ENCODE measurements at places on chromosomes 3 and 15.

- no peak for DNase-seq
These were observed 43.7 kb upstream of the MAPKBP1 start for GRCh38 chr15:41730543-41730942.

GRCh38 chr15:46222826-46223225, 588.0 kb downstream of the SQOR start:
- DNase-seq: no peak

DNA sequence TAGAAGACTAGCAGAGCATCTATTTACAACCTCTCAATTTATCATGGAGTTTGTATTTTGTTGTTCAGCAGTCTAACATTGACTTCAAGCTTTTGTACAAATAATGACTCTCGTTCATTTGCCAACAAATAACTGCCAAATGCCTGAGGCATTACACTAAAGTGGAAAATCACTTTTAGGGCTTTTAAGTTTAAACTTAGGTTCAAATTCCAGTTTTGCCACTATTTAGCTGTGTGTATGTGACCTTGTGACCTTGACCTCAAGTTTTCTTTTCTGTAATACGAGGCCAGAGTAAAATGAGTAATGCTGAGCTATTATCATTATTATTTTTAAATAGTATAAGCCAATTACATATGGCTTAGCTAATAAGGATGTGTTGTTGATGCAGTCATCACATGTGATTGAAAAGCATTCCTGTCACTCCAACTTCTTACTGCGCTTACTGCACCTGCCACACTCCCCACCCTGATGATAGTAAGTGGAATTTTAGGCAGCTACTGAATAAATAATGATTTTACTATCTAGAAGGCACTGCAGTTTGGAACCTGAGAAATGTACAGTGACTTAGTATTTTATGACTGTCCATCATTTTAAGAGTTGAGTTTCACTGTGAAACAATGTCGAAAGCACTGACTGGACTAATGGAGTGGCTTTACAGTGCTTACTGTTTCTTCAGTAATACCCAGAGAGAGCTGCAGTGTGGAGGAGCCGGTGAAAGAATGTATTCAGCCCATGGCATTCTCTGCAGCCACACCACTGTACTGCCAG, 16.3 kb downstream of the ARL8B start:
- DNase-seq: no peak

GRCh38 chr3:64945171-64945729, 257.4 kb upstream of the ADAMTS9 start:
- DNase-seq: no peak

- DNase-seq: no peak
These were observed 20.0 kb upstream of the TJP1 start for GRCh38 chr15:29842290-29842689.

GRCh38 chr3:127383656-127384179, 95.9 kb upstream of the PRR20G start:
- DNase-seq: no peak

DNA sequence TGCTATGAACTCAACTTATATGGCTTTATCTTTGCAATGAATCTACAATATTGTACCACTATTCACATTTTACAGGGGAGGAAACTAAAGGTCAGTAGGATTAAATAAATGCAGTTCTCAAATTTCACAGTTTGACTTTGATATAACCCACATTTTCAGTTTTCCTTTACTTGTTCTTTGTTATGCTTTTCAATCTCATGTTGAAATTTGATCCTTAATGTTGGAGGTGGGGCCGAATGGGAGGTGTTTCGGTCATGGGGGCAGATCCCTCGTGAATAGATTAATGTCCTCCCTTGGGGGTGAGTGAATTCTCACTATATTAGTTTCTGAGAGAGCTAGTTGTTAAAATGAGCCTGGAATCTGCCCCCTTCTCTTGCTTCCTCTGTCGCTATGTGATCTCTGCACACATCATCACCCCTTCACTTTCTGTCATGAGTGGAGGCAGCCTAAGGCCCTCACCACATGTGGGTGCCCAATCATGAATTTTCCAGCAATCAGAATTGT, 44.7 kb downstream of the CD200 start:
- no peak for DNase-seq

DNA sequence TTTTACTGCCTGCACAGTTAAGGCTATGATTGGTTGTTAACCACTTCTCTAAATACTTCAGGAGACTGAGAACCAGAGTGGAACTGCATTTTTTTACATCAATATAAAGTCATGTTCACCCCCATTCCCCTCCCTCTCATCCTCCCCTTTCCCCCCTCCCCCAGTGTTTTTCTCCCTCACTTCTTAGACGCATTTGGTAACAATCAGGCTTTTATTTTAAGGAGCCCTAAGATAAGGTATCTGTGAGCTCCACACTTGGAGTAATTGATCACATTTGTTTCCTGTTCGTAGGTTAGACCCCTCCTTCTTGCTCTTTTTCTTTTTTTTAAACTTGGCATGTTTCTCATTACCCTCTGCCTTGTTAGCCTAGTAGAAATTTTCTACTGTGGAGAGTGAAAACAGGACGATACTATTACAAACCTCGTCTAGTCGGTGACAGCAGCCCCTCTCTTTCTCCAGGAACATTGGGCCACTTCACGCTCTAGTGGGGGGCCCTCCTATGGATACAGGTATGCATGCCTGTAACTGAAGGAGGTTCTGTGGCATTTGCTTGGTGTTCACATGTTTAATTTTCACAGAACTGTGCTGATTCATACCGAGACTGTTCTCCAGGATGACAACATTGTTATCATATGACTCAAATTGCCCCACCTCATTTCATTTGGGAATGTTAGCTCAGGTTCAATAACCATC, 314.4 kb downstream of the MECOM start:
- DNase-seq: no peak

- no peak for DNase-seq
These were observed 20.8 kb downstream of the DPH3 start for GRCh38 chr3:16243706-16244490.

- DNase-seq: no peak
These were observed 1.1 kb upstream of the PLSCR2 start for GRCh38 chr3:146470425-146470990.

GRCh38 chr3:159616234-159616825, 372.3 kb upstream of the IL12A start:
- no peak for DNase-seq

- no peak for DNase-seq
These were observed 17.5 kb downstream of the NOX5 start for GRCh38 chr15:69032031-69032430.

GRCh38 chr15:45089712-45090373, 24.1 kb downstream of the DUOX2 start:
- DNase-seq: no peak

- DNase-seq: no peak
These were observed 207.9 kb upstream of the COL8A1 start for GRCh38 chr3:99430348-99431134.

DNA sequence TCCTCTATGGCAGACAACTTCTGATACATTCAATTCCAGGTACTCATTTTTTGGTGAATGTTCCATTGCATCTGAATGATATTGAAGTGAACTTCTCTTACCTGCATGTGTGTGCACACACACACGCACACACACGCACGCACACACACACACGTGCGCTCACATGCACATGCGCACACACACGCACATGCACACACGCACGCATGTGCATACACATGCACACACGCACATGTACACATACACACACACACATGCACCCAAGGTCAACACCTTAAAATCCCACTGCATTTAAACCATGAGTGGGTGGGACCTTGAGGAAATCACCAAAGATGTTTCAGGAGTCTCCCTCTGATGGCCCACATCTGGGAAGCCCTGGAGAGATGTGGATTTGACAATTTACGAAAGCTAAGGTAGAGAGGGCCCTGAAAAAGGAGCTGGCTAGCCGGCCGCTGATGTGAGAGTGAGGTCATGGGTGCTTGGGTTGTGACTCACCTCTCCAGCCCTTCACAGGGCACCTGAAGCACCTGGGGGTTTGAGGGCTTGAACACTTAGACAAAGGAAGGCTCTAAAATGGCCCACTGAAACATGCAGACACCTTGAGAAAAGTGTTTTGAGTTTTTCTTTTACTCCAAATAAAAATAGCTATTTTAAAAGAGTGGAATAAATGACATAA, 269.1 kb upstream of the LRRFIP2 start:
- no peak for DNase-seq

DNA sequence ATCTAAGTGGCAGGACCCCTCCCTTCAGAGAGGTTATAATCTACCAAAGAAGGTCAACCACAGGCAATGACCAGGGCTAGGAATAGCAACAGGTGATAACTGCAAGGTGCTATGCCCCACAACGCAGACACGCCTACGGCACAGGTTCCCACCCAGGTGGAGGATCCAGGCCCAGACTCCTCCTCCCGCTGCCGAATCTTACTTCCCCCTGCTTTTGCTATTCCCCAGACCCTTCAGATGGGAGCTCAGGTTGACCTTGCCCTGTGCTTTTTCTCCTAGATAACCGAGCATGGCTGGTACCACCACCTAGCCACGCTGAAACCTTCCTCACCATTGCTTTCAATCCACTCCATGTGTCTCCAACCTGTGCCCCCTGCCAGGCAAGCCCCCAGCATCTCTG, 142.2 kb upstream of the IGF1R start:
- no peak for DNase-seq

DNA sequence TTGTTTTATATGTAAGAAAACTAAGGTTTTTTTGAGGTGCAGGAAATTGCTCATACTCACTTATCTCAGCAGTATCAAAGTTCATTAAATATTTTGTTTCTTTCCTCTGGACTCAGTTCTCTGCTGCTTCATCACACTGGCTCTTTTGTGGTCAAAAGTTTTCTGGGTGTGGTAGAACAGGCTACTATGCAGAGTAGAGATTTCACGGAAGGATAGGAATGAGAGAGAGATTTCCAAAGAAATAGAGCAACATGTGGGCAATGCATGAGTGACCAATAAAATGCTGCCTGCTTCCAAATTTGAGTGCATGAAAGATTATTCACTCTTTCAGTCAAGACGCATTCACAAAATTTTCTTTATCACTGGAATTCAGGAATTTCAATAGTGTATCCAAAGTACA, 577.3 kb upstream of the SEMA6D start:
- no peak for DNase-seq

DNA sequence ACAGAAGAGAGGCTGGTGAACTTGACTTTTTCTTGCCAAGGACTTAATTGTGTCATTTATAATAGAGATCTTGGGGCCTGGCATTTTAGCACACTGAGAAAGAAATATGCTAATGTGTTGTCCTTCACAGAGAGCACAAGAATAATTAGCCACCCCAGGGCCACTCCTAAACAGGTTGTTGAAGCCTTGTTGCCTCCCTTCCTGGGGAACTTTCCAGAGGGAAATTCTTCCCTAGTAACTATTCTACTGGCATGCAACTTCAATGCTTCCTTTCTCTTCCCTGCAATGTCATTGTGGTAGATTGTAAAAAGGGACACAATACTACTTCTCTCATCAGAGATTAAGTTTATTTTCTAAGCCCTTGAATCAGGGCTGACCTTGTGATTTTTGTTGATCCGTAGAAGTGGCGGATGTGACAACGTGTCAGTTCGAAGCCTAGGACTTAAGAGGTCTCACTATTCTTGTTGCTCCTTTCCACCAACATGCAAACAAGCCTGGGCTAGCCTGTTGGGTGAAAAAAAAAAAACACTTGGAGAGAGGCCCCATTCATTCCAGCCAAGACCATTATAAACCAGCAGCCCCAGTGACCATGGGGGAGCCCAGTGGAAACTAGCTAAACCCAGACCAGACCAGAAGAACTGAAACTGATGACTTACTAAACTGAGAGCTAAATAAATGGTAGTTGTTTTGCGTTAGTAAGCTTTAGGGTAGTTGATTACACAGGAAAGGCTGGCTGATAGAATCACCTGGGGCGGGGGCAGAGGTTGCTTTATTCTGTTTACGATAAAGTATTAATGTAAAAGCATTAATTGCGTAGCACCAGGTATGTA, 287.2 kb downstream of the SHQ1 start:
- no peak for DNase-seq

DNA sequence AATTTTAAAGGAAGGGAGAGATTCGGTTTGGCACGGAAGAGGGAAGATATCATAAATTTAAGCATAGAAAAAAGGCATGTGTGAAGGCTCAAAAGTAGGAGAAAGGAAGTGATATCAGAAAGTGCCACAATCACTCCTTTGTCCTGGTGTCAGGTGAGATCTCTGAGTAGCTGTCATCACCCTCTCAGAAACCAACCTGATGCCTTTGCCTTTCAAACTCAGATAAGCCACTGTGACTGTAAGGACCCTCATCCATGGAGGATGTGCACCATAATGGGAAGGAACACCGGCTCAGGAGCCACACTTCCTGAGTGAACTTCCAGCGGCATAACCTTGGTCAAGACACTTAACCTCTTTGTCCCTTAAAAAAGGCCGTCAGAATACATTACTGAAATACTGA, 318.7 kb upstream of the SEMA6D start:
- no peak for DNase-seq

Measured in activated CD4-positive, CD25-positive, alpha-beta regulatory T cell (primary cell).